EH (cell line): ENCODE measurements at places on chromosomes 5 and 9.

GRCh38 chr5:37871023-37871815 lies 31.4 kb upstream of the GDNF start:
- peak; percentile 82 for DNase-seq

DNA sequence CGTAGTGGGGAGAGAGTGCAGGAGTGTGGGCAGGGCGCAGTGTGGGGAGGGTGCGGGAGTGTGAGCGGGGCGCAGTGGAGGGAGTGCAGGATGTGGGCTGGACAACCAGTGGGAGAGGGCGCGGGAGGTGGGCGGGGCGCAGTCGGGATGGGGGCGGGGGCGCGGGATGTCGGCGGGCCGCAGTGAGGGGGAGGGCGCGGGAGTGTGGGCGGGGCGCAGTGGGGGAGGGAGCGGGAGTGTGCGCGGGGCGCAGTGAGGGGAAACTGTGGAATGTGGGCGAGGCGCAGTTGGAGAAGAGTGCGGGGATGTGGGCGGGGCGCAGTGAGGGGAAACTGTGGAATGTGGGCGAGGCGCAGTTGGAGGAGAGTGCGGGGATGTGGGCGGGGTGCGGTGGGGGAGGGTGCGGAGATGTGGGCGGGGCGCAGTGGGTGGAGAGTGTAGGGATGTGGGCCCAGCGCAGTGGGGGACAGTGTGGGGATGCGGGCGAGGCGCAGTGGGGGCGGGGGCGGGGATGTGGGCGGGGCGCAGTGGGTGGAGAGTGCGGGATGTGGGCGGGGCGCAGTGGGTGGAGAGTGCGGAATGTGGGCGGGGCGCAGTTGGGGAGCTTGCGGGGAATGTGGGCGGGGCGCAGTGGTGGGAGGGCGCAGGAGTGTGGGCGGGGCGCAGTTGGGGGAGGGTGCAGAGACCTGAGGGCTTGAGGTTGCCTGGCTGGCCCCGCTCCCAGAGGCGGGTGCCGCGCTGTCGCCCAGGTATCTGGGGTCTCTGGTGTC lies at the start of gene NXNL2:
NXNL2 (plus strand) TSS at position 723 of the 770 bp plus-strand sequence. CDS start 257 bp downstream, outside the sequence.
- DNase-seq, result peak; percentile 93

DNA sequence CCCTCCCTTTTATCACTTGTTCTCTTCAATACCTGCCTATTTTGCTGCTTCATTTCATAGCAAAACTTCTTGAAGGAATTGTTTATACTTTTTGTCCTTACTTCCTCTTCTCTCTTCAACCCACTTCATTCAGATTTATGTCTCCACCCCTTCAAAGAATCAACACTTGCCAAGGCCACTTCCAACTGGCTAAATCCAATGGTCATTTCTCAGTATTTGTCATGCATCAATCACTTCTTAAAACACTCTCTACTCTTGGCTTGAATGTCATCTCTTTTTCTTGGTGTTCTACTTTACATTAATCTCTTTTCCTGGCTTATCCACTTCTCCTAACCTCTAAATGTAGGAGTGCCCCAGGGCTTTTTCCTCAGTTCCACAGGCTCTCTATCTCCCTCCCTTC lies 8.3 kb upstream of the FCHO2 start:
- no peak for DNase-seq

- DNase-seq, result peak; percentile 69
Observed at GRCh38 chr5:37900692-37901091, 60.9 kb upstream of the GDNF start.

DNA sequence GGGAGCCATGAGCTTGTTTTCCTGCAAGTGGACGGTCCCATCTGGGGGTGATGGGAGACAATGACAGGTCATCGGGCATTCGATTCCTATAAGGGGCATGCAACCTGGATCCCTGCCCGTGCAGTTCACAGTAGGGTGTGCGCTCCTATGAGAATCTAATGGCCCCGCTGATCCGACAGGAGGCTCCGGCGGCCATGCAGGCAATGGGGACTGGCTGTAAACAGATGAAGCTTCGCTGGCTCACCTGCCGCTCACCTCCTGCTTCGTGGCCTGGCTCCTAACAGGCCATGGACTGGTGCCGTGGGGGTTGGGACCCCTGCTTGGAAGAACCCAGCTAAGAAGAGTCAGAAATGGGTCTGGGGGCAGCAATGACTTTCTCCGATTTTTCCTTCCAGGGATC lies 21.0 kb downstream of the PAEP start:
- no peak for DNase-seq

DNA sequence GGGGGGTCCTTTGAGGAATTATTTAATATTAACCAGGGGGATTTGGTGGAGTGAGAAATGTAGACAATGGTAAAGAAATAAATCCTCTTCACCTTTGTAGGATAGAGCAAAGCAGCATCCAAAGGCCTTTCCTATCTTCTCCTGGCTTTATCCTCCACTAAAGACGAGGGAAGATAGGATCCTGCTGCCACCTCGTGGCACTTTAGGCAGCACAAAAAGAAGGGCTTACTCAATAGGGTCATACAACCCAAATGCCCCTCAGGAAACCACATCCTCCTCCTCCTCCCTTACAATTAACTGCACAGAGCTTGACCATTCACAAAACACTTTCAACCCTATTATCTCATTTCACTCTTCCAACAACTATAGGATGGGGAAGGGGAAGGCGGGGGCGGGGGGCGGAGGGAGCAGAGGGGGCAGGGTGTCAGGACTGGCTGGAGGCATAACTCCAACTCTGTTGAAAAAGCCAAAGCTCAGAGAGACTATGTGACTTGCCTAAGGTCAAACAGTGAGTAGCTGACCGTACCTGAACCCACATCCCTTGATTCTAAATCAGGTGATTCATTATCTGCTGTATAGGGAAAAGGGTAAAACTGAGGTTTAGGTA lies 45.4 kb upstream of the MYOT start:
- peak; percentile 55 for DNase-seq

- DNase-seq, result no peak
Observed at GRCh38 chr9:95907794-95908193, 32.3 kb downstream of the ERCC6L2 start.
